NCI-H2081 (cell line): ENCODE measurements at places on chromosomes 3 and 15.

- no peak for DNase-seq
These were observed 234.1 kb downstream of the OPA1 start for GRCh38 chr3:193827040-193827669.

DNA sequence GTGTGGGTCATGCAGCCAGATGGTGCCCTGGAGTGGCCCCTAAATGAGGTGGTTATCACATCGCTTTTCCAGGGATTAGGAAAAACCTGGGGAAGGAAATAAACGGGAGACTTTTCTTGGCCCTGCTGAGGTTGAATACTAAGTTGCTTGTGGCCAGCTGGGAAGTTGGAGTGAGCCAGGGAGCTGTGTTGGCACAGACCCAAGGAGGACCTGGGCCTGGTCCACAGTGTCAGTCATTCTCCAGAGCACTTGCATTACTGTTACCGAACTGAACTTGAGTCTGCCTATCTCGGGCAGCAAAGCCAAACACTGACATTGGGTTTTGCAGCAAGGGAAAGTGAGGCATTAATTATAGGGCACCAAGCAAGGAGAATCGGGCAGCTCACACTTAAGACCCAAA is 339.0 kb downstream of the GABRB3 start:
- no peak for DNase-seq

DNA sequence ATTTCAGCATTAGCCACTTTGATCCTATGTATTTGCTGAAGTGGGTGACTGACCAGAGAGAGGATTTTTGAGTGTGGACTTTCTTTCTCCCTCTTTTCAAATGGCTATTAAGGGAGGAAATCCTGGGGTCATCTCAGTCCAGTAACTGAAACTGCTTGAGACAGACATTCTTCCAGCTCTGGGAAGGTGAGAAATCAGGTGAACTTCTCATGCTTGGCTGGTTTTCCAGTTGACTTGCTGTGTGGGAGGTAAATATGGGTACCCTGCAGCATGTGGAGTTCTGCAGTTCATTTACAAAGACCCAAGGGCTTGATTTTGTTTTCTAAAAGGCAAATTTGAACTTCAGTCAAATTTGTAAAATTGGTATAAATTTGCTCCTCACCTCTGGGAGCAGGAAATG is 461.1 kb upstream of the TBL1XR1 start:
- no peak for DNase-seq

DNA sequence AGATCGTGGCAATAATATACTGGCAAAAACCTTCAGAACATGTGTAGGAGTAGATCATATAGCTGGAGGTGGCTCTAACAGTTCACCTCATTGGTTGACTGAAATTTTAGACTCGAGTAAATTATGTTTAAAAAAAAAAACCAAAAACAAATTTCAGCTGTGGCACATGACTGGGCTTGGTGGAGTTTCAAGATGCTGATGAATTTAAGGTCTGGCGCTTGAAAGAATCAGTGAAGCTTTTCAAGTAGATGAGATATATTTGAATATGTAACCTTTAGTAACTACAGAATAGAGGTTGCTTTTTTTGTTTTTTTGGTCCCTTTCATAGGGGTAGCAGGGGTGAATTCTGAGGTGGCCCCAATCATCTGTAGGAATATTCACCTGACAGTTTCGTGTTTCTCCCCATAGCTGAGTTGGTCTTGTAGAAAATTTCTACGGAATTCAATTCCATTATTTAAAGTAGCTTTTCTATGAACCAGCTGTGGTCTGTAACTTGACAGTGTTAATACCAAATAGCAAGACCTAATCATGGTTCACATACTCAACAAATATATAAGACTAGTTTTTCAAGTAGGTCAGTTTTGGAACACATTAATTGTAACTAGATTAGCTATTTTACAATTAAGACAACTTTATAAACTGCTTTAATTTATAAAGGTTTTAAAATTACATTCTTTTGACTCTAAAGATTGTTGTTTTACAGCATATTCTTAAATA is 65.6 kb downstream of the MAP4 start:
- DNase-seq, result no peak

DNA sequence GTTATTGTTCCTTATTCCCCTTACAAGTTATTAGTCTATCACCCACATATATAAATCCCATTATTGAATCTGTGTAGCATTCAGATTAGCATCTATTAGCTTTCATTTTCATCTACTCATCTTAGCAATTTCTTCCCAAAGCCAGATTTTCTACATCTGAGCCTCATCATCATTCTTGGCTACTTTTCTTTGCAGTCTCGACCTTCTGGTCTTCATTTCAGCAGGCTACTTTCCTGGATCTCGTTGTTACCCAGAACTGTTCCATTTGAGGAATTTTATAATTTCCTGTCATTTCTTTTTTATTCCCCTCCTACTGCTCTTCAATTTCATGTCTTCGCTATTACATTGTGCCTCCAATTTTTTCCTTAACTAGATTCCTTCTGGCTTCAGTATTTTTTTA is 51.8 kb downstream of the SPRED1 start:
- DNase-seq, result no peak

DNA sequence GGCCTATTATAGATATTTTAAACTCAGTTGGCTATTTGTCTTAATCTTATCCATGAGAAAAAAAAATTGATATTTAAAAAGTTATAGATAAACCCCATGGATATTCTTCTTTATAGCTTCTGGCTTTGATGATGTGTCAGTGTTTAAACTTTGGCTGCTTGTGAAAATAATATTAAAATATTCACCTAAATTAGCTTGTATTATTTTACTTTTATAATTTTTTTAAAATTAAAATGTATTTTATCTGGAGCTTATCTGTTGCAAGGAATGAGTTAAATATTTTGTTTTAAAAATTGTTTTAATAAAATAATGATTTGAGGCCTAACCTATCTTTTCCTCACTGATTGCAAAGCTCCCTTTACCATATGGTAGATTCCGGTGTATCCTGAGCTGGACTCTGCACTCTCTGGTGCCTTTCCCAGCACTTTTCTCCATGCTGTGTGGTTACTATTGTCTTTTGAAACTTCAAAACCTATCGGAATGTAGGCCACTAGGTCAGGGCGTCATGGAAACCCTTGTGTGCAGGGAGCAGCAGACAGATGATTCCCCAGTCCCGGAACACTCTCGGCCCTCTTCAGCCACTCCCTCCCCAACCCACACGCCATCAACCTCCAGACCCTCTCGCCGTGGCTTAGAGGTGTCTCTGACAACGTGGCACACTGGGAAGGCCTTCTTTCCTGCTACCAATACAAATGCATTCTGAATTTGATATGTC is 252.3 kb upstream of the ATP10A start:
- no peak for DNase-seq
